Cortex of kidney (tissue), 1 donor: ENCODE measurements at places on chromosomes 11 and 22.
A peak's percentile ranks its signal among the peaks of the same experiment; 100 is the strongest.

- DNase-seq, result no peak
Observed at GRCh38 chr22:25563761-25564319, 635 bp upstream of the GRK3 start.

DNA sequence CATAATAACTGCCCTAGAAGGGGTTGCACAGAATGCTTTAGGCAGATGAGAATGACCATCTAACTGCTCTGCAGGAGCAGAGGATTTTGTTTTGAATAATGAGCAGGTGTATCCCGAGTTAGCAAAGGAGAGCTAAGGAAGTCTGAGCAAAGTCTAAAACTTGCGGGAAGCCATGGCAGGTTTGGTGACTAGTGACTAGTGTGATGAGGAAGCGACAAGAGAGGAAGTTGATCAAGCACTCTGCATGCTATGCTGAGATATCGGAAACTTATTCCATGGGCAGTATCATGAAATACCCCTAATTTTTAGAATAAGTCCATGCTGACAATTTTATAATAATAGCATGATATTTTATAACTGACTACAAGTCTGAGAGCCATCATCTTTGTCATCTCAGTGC, 12.9 kb downstream of the OLFML1 start:
- no peak for DNase-seq

DNA sequence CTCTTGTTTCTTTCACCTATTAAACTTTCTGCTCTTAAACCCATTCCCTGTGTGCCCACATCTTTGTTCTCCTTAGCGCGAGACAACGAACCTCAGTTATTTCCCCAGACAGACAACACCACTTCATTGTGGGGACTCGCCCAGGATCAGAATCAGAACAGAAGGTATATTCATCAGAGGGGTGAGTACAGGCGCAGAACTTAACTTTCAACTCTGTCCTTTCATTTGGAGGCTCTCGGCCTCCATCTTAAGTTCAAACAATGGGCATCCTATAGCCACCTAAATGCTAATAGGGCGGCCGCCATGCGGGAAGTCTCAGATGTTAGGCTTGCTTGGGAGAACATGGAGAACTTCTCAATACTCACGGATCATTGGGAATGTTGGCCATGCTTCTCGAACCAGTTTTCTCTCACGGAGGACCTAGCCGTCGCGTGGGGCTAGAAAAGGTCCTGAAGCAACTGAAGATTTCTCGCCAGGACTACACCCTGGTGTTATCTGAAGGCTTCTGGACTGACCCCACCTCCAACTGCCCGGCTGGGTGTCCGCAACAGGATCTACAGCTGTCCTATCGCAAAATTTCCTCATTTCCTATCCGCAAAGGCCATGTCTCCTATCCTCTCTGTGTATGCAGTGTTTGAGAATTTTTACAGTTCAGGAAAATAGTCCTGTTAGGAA, 13.4 kb upstream of the HYLS1 start:
- DNase-seq, result no peak

- DNase-seq, result no peak
Observed at GRCh38 chr11:128582496-128583366, 4.6 kb downstream of the ETS1 start.

DNA sequence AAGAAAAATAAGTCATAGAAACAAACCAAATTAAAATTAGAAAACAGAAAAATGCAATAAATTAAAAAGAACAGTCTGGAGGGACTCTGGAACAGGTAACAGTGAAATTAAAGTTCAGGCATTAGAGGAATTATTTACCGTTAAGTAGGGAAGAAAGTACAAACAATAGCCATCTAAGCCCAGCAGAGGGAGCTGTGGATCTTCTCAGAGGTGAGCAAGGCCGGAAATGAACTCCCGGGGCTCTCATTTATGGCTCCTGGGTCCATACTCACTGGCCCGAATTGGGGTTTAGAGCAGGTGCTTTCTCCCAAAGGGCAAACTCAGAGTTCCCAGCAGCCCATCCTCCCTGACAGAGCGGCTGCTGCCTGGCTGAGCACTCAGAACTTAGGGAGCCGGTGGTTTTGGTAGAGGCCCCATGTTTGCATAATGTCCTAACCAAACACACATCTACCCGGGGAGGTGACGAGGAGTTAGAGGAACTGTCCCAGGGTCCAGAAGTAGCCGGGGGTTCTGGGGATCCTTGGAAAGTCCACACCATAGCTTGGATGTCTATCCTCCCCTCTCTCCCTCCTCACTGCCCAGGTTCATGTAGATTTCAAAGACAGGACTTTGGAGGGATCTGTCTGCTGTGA, 87.8 kb upstream of the VPREB1 start:
- no peak for DNase-seq

- no peak for DNase-seq
Observed at GRCh38 chr22:45709060-45709739, 37.6 kb downstream of the ATXN10 start.

DNA sequence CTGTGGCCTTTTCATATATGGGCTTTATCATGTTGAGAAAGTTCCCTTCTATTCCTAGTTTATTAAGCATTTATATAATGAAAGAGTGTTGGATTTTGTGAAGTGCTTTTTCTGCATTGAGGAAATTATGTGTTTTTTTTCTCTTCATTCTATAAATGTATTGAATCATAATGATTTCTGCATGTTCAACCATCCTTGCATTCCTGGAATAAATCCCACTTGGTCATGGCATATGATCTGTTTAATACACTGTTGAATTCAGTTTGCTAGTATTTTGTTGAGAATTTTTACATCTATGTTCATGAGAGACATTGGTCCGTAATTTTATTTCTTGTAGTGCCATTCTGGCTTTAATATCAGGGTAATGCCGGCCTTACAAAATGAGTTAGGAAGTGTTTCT, 25.8 kb downstream of the PIM3 start:
- no peak for DNase-seq

DNA sequence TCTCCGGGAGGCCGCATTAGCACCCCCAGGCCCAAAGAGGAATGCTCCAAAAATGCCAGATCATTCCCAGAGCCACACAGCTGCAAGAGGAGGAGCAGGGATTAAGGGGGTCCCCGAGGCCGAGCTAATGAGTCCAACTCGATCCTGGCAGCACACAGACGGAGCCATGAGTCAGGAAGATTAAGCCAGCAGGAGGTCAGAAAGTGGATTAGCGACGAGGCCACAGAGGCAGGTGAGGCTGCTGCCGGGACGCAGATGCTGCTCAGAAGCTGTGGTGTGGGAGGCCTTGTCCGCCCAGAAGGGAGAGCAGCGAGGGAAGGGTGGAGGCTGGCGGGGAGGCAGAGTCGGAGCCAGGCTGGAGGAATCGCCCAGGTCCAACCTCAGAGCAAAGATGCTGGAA, 120.5 kb downstream of the SHANK2 start:
- DNase-seq, result no peak

DNA sequence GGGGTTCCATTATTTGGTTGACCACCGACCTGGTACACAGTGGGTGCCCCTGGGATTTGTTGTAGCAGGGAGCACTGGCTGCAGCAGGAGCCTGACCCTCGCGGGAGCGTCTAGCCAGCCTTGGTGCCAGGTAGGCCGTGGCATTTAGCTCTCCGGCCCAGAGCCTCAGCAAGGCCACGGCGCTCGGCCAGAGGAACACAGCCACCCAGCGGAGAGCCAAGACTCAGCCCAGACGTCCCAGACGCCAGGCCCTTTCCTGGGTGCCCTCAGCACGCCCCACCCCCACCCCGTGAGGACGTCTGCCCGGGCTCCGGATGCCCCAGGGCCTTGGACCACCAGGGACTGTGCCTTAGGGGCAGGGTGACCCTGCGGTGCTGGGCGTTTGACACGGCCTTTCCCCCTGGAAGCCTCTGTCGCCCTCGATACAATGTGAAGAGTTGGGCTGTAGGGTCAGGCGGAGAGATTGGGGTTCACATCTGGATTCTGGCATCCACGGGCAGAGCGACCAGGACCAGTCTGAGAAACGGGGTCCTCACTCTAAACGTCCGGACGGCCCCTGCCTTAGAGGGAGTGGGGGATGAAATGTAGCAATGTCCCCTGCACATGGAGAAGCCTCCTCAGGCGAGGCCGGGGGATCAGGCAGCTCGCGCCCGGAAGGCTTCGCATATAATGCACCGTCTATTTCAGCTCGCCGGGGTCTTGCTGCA, 99.2 kb upstream of the FGF3 start:
- no peak for DNase-seq

DNA sequence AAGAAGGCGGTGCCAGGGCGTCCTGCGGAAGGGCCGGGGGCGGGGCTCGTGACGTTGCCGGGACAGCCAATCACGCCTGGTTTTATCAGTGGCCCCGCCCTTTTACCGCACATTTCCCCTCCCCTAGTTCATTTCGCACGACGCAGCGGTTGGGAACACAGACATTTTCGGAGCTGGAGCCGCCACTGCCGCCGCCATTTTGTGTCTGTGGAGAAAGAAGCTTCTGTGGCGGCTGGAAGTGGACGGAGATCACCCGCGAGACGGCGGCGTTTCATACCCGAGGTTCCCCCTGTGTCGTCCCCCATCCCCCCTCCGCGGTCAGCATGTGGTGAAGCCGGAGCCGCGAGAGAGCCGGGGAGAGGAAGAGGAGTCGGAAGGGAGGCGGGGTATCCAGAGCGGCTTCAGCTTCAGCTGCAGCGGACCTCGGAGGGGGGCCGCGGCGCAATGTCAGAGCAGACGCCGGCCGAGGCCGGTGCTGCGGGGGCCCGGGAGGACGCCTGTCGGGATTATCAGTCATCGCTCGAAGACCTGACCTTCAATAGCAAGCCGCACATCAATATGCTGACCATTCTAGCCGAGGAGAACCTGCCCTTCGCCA, at the start of gene PCF11:
PCF11 (plus strand) TSS at position 136 of the 598 bp plus-strand sequence; CDS start at position 445, 309 bp downstream.
- peak; percentile 54 for DNase-seq

GRCh38 chr22:24144778-24145085, 36.6 kb upstream of the SUSD2 start:
- no peak for DNase-seq

GRCh38 chr11:64074239-64074638, 38.5 kb downstream of the FLRT1 start:
- no peak for DNase-seq

- no peak for DNase-seq
Observed at GRCh38 chr11:104164028-104164520, at the start of gene PDGFD. Gene PDGFD, minus strand, starts transcription at chr11:104164147.

- no peak for DNase-seq
Observed at GRCh38 chr11:59708537-59708936, 5.1 kb downstream of the OR10V1 start.

DNA sequence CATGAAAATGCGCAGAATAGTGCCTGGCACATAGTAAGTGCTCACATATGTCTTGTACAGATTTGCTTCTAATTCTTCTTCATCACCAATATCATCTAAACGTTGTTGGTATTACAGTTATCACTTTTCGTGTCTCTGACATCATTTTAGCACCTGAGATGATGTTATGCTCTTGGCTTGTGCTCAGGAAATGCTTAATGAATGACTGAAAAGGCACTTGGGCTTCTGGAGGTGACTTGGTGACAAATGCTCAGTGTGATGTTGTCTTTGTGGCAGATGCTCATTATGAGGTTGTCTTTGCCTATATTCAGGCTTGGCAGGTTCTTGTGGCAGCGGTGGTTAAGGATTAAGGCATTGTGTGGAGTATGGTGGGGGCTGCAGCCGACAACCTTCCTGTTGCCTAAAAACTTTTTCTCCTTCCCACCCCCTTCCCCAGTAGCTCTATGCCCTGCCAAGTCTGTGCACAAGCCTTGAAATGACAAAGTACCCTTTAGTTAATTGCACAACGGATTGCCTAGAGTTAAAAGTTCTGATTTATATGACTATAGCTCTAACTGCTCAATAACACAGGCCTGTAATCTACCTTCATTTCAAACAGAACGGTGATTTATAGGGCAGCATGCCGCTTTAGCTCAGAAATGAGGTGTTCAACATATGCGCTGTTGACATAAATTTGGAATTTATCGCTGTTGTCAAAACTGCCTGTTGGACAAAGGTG, 82.5 kb downstream of the ZBTB16 start:
- no peak for DNase-seq

GRCh38 chr22:23376256-23376655, 195.9 kb downstream of the BCR start:
- DNase-seq, result no peak

GRCh38 chr11:76496174-76496573, 51.4 kb downstream of the EMSY start:
- DNase-seq, result no peak

- DNase-seq, result no peak
Observed at GRCh38 chr11:581752-582151, 5.5 kb downstream of the PHRF1 start.

DNA sequence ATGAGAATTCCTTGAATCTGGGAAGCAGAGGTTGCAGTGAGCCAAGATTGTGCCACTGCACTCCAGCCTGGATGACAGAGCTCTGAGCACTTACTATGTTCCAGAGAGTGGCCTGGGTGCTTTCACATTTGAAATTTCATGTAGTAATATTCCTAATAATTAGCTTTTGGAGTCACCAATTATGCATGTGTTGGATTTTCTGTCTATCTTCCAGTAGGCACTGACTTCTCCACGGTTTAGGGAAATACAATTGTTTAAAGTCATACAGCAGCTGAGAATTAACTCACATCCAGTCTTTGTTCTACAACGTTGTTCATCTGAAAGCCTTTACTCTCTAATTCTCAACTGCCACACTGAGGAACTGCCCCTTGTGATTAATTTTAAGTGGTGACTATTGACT, 150.2 kb downstream of the CSNK2A3 start:
- no peak for DNase-seq

DNA sequence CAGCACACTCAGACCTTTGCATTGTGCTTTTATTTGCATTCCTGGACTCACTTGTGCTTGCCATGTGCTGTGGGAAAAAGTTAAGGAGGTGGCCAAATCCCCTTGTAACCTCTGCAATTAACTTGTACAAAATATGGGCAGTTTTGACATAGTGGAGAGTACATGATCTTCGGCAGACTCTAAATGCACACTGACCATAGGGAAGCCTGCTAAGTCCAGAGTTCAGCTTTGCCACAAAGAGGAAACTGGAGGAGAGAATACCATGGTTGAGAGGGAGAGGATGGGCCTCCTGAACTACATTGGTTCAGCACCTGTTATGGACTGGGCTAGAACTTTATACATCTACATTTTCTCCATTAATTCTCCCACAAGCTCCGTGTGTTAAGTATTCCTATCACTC, 37.6 kb upstream of the CEP295 start:
- DNase-seq, result no peak

GRCh38 chr11:120065176-120065575, 72.7 kb downstream of the TRIM29 start:
- no peak for DNase-seq

GRCh38 chr11:123069908-123070821, 8.2 kb upstream of the HSPA8 start:
- DNase-seq, result no peak

GRCh38 chr22:48402591-48403031, 1425.1 kb downstream of the BRD1 start:
- DNase-seq, result no peak

GRCh38 chr11:94557992-94558391, 9.2 kb upstream of the PIWIL4 start:
- no peak for DNase-seq

- no peak for DNase-seq
Observed at GRCh38 chr11:69454018-69454417, 27.4 kb upstream of the LINC01488 start.

GRCh38 chr11:18013790-18014507, 1.1 kb upstream of the SERGEF start:
- DNase-seq, result no peak
